Osteoblast (primary cell): ENCODE measurements at places on chromosomes 16 and 17. TPM values are rescaled to one million over a fixed set of nuclear protein-coding genes. Genes with fewer than 3 reads are reported as not detected.
A peak's percentile ranks its signal among the peaks of the same experiment; 100 is the strongest.

GRCh38 chr17:48023400-48024148, 14.0 kb downstream of the COPZ2 start:
- no peaks in the 10 kb centered on the region for H3K36me3 ChIP-seq
- DNase-seq, result peak; percentile 96
- peak overlapping the region; percentile 64 for H3K27ac ChIP-seq
- peaks cover 34% of the 10 kb centered on the region for H3K4me1 ChIP-seq
- no peaks in the 10 kb centered on the region for H3K27me3 ChIP-seq

Gene DPEP3
- total RNA-seq, result not detected in 2 replicates

- H3K27me3 ChIP-seq, result peaks cover 13% of the 10 kb centered on the region
- no peaks in the 10 kb centered on the region for H3K36me3 ChIP-seq
- no peaks in the 10 kb centered on the region for H3K4me1 ChIP-seq
- H3K27ac ChIP-seq, result no peak overlapping the region
- H3K4me3 ChIP-seq, result no peak overlapping the region
Measured at GRCh38 chr16:80824623-80825364, 20.4 kb upstream of the CDYL2 start.

Gene CTF1
- 2.9 and 3.3 TPM in 2 replicates for total RNA-seq

DNA sequence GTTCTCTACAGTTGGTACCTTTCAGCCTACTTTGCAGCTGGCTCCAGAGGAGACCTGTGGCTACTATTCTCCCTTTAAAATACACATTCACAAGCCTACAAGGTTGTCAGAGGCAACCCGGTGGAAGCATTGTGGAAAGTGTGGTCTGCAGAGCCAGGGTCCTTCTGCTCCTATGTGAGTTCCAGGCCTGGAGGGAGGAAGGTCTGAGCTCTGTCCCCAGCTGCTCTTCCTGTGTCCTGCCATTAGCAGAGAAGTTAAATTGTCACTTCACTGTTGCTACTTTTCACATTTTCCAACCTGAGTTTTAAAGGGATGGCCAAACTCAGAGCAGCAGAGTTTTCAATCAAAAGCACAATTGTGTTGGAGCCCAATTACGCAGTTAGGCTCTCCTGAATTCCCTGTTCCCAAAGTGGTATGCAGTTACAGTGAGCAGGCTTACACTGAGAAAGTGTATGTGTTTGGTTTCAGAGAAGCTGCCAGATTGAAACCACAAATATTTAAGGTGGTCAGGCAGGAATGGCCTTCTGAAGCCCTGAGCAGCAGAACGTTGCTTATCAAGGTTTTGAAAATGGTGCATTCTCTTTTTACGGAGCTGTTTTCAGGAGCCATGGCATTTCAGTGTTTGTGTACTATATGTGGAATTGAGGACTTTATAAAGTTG, 25.0 kb downstream of the MAP3K3 start:
- H3K4me3 ChIP-seq, result no peak overlapping the region
- H3K27me3 ChIP-seq, result no peaks in the 10 kb centered on the region
- peaks cover 9% of the 10 kb centered on the region for H3K36me3 ChIP-seq
- H3K4me1 ChIP-seq, result peaks cover 8% of the 10 kb centered on the region
- DNase-seq, result no peak

GRCh38 chr16:10947211-10947787, 2.9 kb downstream of the CLEC16A start:
- DNase-seq, result no peak
- no peaks in the 10 kb centered on the region for H3K27me3 ChIP-seq
- no peak overlapping the region for H3K27ac ChIP-seq
- no peak overlapping the region for H3K4me3 ChIP-seq
- no peaks in the 10 kb centered on the region for H3K36me3 ChIP-seq

DNA sequence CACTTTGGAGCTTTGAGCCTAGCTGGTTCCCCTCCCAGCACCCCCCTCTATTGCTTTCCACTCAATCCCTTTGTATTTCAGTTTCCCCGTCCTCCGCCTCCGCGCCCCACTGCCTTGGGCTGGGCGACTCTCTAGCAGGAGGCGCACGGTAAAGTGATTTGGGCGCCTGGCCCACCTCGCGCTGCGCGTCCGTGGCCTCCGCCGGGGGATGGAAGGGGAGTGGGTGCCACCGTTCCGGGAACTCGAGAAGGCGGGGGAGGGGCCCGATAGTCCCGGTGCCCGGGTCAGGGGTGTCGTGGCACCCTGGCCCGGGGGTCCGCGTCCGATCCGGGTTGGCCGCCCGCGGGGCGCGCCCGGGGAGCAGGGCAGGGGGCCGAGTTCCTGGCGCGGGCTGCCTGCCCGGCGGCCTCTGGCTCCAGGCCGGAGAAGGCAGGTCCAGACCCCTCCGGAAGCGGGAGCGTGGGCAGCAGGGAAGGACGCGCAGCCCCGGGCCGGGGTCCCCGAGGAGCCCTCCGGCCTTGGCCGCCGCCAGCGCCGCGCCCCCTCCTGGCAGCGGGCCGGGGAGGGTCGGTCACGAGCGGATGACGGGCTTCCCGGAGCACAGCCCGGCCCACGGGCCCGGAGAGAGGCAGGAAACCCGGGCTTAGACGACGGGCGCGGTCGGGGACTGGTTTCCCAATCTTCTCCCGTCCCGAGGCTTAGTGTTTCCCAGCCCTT, 15.8 kb downstream of the MEOX1 start:
- H3K27ac ChIP-seq, result no peak overlapping the region
- no peaks in the 10 kb centered on the region for H3K36me3 ChIP-seq
- DNase-seq, result peak; percentile 96
- no peaks in the 10 kb centered on the region for H3K4me1 ChIP-seq
- peak overlapping the region; percentile 65 for H3K4me3 ChIP-seq
- peaks cover 8% of the 10 kb centered on the region for H3K27me3 ChIP-seq

Gene B3GNT9
- total RNA-seq, result 54.8 and 58.6 TPM in 2 replicates

GRCh38 chr16:66382171-66382965, 15.9 kb downstream of the CDH5 start:
- H3K4me3 ChIP-seq, result no peak overlapping the region
- H3K27me3 ChIP-seq, result no peaks in the 10 kb centered on the region
- DNase-seq, result no peak
- H3K4me1 ChIP-seq, result peaks cover 16% of the 10 kb centered on the region
- peak overlapping the region; percentile 73 for H3K27ac ChIP-seq

- H3K27me3 ChIP-seq, result no peaks in the 10 kb centered on the region
- H3K36me3 ChIP-seq, result no peaks in the 10 kb centered on the region
- H3K27ac ChIP-seq, result no peak overlapping the region
- H3K4me3 ChIP-seq, result no peak overlapping the region
- DNase-seq, result no peak
Measured at GRCh38 chr16:10641953-10642949, 52.5 kb downstream of the TEKT5 start.

Gene TMC5
- under 0.01 TPM in 1 of 2 replicates, not detected in the other for total RNA-seq

DNA sequence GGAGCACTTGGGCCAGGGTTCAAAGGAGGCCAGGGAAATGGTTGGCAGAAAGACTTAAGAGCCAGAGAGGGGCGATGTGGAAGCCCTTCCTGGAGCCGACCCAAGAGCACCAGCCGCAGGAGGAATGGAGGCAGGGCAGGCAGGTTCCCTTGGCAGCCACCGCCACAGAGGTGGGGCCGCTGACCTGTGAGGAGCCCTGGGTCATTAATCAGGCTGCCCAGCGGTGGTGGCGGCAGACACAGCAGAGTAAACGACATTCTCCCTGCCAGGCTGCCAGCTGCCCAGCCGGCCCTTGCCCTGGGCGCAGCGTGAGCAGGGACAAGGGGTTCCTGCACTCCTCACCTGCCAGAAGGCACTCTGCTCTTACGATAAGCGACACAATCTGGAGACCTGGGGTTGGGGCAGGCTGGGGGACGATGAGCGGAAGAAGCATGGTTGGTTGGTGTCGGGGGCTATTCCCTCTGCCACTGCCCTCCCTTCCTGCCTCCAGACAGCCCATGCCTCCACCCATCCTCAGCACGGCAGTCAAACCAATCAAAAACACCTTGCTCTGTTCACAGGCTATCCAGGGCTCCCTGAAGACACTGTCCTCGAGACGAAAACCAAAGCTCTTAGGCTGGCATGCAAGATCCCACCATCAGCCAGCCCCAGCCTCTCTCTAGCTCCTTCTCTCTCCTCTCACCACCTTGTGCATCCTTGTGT, 40.9 kb downstream of the PLXDC1 start:
- peaks cover 5% of the 10 kb centered on the region for H3K4me1 ChIP-seq
- peaks cover 38% of the 10 kb centered on the region for H3K27me3 ChIP-seq
- no peak for DNase-seq
- no peak overlapping the region for H3K4me3 ChIP-seq
- H3K36me3 ChIP-seq, result no peaks in the 10 kb centered on the region

Gene ATP1B2
- total RNA-seq, result under 0.01 TPM in 1 of 2 replicates, not detected in the other

DNA sequence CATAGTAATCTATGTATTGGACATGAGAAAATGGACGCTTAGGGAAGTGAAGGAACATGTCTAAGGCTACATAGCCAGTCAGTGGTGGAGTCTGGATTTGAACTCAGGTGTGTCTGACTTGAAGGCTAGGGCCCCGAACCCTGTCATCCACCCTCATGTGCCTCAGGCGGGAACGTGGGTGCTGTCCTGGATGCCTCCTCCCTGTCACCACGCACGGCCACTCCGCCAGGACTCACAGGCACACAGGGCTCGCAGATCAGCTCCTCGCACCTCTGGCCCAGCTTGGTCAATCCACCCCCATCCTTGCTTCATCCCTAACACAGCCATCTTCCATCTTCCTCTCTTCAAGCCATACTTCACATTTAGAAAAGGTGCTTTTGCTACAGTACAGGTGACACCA, 154.7 kb downstream of the KCNJ12 start:
- H3K4me3 ChIP-seq, result no peak overlapping the region
- no peaks in the 10 kb centered on the region for H3K4me1 ChIP-seq
- H3K36me3 ChIP-seq, result peaks cover 21% of the 10 kb centered on the region

DNA sequence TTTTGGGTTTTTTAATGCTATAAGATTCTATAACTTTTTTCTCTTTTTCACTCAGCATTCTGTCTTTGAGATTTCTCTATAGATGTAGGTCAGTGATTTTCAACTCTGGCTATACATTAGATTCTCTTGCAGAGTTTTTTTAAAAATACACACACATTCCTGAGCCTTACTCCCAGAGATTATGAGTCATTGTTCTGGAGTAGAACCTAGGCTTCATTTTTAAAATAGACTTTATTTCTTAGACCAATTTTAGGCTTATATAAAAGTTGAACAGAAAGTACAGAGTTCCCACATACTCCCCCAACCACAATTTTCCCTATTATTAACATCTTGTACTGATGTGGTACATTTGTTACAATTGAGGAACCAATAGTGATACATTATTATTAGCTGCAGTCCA, 63.3 kb downstream of the CYB561 start:
- H3K4me1 ChIP-seq, result peaks cover 21% of the 10 kb centered on the region
- peaks cover 8% of the 10 kb centered on the region for H3K36me3 ChIP-seq
- no peaks in the 10 kb centered on the region for H3K27me3 ChIP-seq
- H3K4me3 ChIP-seq, result no peak overlapping the region
- no peak overlapping the region for H3K27ac ChIP-seq

DNA sequence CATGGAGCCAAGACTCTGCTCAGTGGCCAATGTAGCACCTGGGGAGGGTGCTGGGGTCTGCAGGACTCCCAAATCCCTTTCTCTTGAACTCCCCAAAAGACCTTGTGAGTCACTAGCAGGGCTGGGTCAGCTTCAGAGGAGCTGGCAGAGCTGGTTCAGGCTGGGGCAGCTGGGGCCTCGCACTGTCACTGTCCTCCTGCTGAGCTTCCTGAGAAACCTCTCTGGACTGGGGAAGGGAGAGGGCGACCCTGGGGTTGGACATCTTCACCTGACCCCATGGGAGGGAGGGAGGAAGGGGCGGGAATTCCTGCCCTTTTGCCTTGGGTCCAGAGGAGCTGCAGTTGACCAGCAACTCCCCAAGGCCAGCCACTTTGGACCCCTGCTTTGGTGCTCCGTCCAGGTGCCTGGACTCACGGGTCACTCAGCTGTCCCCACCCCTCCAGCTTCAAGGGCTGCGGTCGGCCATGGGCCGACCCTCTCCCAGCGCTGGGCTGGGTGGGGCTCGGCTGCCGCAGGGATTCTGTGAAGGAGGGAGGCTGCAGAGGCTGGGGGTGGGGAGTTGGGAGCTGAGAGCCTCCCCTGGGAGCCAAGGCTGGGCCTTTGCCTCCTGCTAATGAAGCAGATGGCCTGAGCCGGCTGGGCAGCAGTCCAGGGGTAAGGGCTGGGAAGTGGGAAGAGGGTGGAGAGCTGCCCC, 9.2 kb downstream of the FMNL1 start:
- no peak overlapping the region for H3K27ac ChIP-seq
- H3K4me1 ChIP-seq, result peaks cover 40% of the 10 kb centered on the region
- H3K27me3 ChIP-seq, result no peaks in the 10 kb centered on the region
- H3K36me3 ChIP-seq, result no peaks in the 10 kb centered on the region
- H3K4me3 ChIP-seq, result no peak overlapping the region
- peak; percentile 95 for DNase-seq

DNA sequence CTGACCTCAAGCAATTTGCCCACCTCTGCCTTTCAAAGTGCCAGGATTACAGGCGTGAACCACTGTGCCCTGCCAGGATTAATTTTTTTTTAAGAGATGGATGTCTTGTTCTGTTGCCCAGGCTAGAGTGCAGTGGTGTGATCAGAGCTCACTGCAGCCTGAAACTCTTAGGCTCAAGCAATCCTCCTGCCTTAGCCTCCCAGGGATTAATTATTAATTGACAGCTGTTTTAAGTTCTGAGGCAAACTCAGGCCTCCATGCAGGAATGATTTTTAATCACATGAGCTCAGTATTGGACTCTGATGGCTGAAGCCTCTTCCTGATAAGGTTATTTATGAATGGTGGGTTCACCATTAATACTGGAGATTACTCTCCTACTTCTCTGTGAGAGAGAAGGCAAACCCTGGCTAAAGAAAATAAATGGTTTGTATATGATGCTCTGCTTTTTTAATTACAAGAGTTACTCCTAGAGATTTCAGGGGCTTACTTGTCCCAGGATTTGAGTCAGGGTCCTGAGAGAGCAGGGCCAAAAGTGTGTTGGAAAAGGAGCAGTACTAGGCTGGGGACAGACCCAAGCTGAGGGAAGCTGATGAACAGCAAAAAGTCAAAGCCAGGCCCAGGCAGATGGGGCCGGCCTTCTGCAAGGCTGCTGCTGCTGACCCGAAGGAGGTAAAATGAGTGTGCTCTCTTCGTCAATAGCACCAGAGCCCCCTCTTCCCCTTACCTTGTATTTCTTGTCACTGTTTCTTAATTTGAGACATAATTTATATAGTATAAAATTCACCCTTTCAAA, 56.9 kb upstream of the HAS3 start:
- no peak overlapping the region for H3K4me3 ChIP-seq
- H3K4me1 ChIP-seq, result peaks cover 7% of the 10 kb centered on the region
- DNase-seq, result no peak
- no peaks in the 10 kb centered on the region for H3K36me3 ChIP-seq
- peak overlapping the region; percentile 67 for H3K27ac ChIP-seq

DNA sequence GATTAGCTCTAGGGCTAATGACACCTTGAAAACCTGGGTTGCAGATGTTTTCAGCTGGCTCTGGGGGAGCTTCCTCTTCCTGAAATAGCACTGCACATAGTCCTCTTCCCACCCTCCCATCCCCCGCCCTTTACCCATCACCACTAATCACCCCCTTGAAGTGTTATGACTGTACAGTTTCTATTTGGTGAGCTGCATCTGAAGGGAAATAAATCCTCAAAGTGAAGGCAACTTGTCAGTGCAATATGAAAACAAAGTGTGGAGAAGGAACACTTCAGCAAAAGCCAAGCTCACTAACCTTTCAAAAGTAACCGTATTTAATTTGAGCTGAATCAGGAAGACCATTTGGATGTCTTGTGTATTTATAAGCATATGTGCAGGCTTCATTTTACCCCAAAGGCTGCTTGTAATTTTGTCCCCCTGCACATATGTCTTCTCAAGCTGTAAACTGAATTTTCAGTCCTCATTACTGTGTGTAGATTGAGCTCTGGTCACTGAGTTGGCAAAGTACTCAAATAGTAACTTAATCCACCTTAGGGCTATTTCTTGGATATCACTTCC, 44.1 kb upstream of the CA10 start:
- no peaks in the 10 kb centered on the region for H3K36me3 ChIP-seq
- H3K4me1 ChIP-seq, result no peaks in the 10 kb centered on the region
- no peak overlapping the region for H3K27ac ChIP-seq
